ENCODE measurements at places on chromosomes 16 and 17.
A peak's percentile ranks its signal among the peaks of the same experiment; 100 is the strongest.

DNA sequence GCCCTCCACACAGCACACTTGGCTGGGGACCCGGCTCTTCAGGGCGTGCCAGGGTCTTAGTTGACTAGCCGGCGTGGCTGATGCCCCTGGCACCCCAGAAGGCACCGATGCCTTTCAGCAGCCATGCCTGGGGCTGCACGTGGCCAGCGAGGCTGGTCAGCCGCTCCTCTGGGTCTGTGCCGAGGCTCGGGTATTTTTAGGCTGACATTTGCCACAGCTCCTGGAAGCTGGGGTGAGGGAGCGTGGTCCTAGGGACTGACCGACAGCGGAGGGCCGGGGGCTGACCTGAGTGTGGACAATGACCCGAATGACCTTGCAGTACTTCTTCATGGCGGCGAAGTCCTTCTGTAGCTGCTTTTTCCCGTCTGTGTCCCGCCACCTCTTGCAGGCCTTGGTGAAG is 3.9 kb downstream of the RPL3L start:
- DNase-seq = no peak

- no peak for DNase-seq
Observed at GRCh38 chr16:89658221-89658879, 714 bp downstream of the SPATA33 start.

GRCh38 chr17:59004338-59005111 is 102.2 kb downstream of the TRIM37 start:
- DNase-seq = peak; percentile 49

- peak; percentile 53 for DNase-seq
Observed at GRCh38 chr16:24748242-24748641, 18.8 kb downstream of the TNRC6A start.

GRCh38 chr17:2023692-2024571 is 1.2 kb downstream of the RTN4RL1 start:
- no peak for DNase-seq

DNA sequence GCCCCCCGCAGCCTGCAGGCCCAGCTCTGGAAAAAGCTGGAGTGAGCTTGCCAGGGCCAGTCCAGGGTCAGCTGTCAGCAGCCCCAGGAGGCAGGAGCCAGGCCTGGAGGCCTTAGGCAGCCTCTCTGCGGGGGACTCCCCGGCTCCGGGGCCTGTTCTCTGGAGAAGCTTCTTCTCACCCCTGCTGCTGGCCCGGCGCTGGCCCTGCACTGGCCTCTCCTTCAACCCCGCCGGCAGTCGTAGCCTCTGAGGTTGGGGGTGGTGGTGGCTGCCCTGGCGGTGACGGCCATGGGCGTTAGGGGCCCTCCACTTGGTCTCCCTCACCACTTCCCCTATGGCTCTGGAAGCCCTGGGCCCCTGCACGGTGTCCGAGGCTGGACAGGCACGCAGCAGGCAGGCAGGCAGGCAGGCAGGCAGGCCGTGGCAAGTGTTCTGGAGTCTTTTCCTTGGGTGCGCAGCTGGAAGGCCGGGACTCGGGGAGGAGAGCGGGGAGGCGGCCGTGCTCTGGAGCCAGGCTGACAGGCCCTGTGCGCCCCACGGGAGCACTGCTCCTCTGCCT is 2.1 kb downstream of the FOXF1 start:
- DNase-seq = no peak

GRCh38 chr17:64226132-64226531 is 36.9 kb downstream of the TEX2 start:
- DNase-seq = no peak

DNA sequence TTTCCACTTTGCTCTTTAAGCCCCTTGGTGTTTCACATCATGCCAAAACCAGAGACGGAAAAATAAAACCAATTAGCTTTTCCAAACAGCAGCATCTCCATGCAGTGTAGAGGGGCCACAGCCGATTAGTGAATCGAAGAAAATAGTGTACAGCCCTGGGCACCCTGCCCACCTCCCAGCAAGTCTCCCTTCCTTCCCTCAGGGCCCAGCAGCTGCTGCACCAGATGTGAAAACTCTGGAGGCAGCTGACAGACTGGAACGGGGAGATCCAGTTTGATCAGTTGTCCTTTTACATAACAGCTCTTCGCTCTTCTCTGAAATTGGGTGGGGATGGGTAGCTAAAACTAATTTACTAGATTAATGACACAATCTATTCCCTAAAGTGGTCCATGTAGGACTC is 19.3 kb downstream of the TMEM11 start:
- DNase-seq = no peak

DNA sequence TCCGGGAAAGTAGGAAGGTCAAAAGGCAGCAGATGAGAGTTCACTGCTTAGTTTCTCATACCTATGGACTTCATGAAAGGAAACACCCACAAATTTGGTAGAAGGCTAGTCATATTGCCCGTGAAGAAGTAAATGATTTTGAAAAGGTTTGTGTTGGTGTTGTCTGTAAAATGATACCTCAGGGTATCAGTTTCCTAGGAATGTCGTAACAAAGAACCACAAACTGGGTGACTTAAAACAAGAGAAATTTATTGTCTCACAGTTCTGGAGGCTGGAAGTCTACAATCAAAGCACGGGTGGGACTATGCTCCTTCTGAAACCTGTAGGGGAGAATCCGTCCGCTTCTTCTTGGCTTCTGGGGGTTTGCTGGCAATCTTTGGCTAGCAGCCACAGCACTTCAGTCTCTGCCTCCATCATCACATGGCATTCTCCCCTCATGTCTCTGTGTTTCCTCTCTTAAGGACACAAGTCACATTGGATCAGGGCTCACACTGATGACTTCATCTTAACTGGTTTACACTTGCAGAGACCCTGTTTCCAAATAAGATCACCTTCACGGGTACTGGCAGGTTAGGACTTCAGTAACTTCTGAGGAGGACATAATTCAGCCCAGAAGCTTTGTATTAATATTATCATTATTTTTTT is 2.0 kb upstream of the NAE1 start:
- DNase-seq = no peak

- DNase-seq = peak; percentile 80
Observed at GRCh38 chr17:8946476-8946875, 19.0 kb downstream of the PIK3R5 start.

DNA sequence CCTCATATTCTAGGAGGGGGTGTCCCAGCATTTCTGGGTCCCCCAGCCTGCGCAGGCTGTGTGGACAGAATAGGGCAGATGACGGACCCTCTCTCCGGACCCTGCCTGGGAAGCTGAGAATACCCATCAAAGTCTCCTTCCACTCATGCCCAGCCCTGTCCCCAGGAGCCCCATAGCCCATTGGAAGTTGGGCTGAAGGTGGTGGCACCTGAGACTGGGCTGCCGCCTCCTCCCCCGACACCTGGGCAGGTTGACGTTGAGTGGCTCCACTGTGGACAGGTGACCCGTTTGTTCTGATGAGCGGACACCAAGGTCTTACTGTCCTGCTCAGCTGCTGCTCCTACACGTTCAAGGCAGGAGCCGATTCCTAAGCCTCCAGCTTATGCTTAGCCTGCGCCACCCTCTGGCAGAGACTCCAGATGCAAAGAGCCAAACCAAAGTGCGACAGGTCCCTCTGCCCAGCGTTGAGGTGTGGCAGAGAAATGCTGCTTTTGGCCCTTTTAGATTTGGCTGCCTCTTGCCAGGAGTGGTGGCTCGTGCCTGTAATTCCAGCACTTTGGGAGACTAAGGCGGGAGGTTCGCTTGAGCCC is 11.6 kb downstream of the STH start:
- no peak for DNase-seq

- no peak for DNase-seq
Observed at GRCh38 chr17:80805032-80805751, 186.4 kb upstream of the CHMP6 start.

- DNase-seq = no peak
Observed at GRCh38 chr16:76835339-76835738, 355.7 kb upstream of the MON1B start.

GRCh38 chr16:17817260-17817659 is 346.5 kb upstream of the XYLT1 start:
- DNase-seq = no peak

DNA sequence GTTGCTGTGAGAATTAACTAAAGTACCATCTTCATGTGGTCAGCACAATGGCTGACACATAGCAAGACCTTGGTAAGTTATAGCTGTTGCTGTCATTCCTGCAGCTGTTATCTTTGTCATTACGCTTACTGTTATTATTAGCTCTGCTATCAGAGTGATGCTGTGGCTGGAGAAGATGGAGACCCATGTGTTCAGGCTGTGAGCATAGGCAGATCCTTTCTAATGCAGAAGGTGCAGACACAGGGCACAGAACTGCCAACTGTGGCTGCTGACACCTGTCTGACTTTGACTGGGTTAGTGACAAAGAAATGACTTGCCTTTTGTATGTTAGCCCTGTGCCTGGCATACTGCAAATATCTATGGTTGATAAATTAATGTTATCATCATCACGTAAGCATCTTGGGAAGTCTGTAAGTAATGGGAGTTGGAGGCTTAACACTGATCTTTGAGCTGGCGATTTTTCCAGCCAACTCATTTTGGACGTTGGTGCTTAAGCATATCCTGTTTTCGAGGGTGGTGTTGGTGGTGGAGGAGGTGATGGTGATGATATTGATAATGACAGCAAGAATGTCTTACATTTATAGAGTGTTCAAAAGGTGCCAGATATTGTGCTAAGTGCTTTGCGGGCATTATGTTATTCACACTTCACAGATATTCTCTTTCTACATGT is 695.3 kb downstream of the WWOX start:
- no peak for DNase-seq

DNA sequence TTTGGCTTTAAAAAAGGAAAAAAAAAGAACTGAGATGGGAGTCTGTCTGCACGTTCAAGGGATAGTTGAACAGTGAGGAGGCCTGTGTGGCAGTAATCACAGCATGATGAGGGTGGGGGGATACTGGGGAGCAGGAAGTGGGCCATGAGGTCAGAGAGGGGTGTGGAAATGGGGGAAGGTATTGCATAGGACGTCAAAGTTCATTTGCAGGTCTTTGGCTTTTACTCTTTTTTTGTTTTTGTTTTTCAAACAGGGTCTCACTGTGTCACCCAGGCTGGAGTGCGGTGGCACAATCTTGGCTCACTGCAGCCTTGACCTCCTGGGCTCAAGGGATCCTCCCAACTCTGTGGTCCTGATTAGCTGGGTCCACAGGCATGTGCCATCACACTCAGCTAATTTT is 19.0 kb downstream of the WWP2 start:
- DNase-seq = no peak

All from foreskin melanocyte (primary cell).